LoVo (cell line): ENCODE measurements at places on chromosomes 3 and 15.

DNA sequence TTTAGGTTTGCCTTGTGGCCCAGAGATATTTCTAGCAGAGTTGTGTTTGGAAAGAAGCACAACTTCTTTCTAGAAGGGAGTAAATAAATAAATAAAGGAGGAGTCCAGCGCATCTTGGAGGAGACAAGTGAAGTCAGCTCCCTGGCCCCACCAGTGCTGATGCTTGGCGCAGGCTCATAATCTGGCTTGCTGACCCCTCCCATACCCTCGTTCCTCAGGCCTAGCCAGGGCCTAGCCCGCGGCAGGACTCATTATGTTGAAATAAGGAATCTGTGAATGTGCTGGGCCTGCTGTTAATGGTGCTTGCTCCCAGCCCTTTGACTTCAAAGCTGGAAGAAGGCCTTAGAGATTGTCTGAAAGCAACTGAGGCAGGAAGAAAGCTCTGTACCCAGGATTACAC lies 3.1 kb downstream of the ZNF710 start:
- no peak for DNase-seq

DNA sequence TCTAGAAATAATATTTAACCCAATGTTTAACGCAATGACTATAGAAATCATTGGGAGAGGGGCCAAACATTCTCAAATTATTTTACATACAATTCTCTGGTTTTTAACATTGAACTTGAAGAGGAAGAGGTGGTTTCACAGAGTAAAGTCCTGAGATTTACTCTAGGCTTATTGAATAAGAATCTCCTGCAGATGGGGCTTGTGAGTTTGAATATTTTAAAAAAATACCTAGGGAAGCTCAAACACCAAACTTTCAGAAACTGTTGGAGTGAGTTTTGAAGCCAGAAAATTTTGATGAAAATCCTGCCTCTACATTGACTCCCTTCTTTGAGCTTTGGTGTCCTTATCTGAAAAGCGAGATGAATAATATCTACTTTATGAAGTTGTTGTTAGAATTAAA lies 906.6 kb downstream of the TUSC7 start:
- no peak for DNase-seq

- no peak for DNase-seq
Observed at GRCh38 chr15:94477913-94478553, 246.7 kb downstream of the MCTP2 start.

DNA sequence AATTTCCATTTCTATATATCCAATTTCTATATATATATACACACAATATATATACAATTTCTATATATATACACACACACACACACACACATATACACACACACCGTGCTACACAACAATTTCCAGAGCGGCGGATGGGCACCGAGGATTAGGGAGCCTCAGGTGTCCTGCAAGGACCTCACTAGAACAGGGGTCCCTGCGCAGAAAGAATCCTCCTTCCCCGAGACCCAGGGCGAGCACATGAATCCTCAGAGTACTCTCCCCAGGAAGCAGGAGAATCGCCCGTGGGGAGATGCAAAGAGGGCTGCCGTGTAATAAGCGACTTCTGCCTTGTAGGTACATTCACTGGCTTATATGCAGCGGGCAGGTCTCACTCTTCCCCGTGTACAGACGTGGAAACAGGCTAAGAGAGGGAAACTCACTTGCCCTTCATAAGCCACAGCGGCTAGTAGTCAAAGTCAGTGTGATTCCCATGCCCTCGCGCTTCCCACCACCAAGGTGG lies 467 bp downstream of the PIF1 start:
- no peak for DNase-seq

GRCh38 chr3:145716519-145716918 lies 444.5 kb downstream of the PLOD2 start:
- no peak for DNase-seq
